ENCODE measurements at places on chromosomes 3 and 15.

GRCh38 chr3:32000877-32001276 lies 19.3 kb downstream of the ZNF860 start:
- DNase-seq = no peak

- no peak for DNase-seq
These were observed 445.8 kb upstream of the NAALADL2 start for GRCh38 chr3:174413062-174413912.

GRCh38 chr3:113496924-113497323 lies 18.0 kb downstream of the SPICE1 start:
- DNase-seq = no peak

DNA sequence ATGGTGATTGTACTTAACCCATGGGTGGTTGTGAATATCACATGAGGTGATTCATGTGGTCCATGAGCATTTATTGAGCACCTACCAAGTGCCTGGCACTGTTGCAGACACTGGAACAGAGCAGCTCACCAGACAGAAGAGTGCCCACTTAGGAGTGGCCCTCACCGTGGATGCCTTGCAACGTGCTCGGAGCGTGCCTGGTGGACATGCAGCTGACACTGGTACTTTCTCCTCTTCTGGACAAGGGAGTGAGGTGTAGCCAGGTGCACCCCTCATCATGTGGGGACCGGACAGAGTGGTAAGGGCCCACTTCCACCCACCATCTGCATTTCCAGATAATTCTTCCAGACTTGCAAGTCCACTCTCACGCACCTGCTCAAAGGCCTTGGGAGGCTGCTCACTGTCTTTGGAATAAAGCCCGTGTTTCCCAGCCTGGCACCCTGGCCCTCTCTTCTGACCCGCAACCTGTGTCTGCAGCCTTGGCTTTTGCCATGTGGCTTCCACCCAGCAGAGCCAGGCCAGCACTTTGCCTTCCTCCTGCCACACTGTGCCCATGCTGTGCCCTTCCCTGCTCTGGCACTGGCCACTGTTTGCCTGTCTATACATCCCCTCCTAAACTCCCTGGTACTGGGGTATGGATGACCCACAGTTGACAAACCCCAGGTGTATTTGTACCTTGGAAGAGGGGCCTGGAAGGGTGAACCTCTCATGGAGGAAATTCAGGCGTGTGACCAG lies 90.9 kb upstream of the SEC13 start:
- no peak for DNase-seq

DNA sequence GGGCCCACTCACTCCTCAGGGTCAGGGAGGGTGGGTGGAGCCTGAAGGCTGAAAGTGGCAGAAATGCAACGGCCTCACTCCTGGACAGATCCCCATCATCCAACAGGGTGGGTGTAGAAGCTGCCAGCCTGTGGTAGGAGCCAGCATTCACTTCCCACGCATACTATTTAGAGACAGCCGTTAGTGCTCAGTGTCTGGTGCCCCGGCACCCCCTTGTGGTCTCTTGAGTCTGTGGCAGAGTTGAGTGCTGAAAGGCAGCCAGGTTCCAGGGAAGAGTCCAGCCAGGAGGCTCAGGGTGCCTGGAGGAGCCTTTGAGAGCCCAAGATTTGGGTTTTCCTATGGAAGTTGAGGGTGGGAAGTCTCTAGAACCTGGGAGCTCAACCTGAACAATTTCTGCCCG lies 2.1 kb upstream of the GNAT1 start:
- DNase-seq = no peak

DNA sequence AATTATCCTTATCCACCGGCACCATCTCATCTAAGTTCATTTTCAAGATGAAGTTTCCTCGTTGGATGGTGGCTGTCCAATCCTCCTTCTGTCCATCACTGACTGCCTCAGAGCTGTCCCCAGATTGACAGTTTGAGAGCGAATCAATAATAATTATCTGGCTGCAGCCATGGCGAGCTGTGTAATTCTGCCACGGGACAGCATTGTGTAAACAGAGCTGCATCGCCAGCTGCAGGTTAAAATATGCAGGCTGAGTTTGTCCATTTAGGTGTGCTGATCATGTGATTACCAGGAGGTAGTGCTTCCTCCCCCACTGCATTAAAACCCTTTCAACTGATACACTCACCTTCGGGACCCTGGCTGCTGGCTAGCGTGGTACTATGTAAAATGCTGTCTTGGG lies 461.9 kb upstream of the ONECUT1 start:
- no peak for DNase-seq

- no peak for DNase-seq
These were observed 23.5 kb upstream of the TSC22D2 start for GRCh38 chr3:150384296-150385212.

GRCh38 chr3:149610351-149611105 lies 47.3 kb downstream of the WWTR1 start:
- no peak for DNase-seq

- DNase-seq = no peak
These were observed 46.1 kb downstream of the ABHD5 start for GRCh38 chr3:43736558-43737440.

GRCh38 chr3:141412087-141412935 lies 44.0 kb downstream of the ZBTB38 start:
- peak; percentile 17 for DNase-seq

DNA sequence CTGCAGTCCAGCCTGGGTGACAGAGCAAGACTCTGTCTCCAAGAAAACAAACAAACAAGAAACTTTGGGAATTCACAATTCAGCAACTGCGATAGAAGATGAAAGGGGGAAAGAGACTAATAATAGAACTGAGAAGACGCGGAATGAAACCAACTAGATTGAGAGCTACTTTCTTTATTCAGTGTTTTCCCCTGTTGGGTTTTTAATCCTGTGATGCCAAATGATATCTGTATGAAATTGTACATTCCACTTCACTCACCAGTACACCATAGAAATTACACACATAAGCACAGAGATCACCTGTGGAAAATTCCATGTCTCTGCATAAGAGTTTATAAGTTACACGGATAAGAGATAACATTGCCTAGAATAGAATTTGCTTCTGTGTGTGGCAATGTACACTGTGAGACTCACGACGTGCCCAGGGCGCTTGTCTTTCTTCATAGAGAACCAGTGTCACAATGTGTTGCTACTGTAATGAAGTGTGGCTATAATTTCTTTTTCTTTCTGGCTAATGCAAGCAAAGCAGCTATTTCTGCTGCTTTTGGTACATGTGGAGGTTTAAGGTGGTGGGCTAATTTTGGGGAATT lies 17.7 kb upstream of the CHST2 start:
- DNase-seq = no peak

GRCh38 chr3:53496984-53497383 lies 2.6 kb downstream of the CACNA1D start:
- no peak for DNase-seq

- DNase-seq = no peak
These were observed 903 bp upstream of the ZSCAN2 start for GRCh38 chr15:84599906-84600305.

GRCh38 chr3:13685721-13686120 lies 136.8 kb downstream of the FBLN2 start:
- DNase-seq = no peak

DNA sequence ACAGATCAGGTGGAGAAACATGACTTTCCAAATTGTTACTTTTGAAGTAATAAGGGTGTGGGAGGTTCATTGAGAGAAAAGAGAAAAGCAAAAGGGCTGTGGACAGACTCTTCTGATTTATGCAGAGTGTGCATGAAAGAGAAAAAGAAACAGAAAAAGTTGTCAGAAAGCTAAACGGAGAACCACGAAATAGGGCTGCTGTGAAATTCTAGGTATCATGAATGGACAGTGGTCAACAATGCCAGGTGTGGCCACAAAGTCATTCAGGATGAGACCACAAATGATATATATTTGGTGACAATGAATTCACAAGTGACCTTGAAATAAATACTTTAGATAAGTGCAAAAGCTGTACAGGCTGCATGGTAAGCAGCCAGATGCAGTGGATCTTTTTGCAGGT lies 170.1 kb downstream of the IL5RA start:
- no peak for DNase-seq

GRCh38 chr3:162302983-162303624 lies 806.5 kb downstream of the OTOL1 start:
- no peak for DNase-seq

- no peak for DNase-seq
These were observed 48.7 kb downstream of the COL8A1 start for GRCh38 chr3:99686955-99687612.

DNA sequence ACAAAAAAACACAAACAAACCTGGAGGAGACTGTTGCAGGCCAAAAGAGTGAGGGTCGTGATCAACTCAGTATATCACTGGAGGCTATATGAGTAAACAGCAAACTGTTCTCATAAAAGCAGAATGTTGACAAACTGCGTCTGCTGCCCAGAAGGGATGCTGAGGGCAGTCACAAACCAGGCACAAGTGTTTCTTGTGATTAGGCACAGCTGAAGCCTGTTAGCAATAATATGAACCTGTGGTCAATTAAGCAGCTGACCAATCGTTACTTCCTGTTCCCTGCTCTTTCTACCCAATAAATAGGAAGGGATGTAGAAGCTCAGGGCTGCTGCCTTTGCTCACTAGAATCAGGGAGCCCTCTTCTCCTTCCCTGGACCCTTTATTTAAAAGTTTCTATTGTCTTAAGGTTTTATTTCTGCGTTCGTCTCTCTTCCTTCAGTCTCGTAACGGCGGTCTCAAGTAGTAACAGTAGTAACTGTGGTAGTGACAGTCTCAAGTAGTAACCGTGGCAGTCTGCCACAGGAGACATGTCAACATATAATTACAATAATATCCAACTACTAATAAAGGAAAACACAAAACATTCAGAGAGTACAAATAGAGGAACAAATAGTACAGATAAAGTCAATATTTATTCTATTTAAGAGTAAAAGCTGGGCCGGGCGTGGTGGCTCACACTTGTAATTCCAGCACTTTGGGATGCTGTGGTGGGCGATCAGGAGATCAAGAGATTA lies 698.4 kb upstream of the CCDC54 start:
- DNase-seq = no peak

- DNase-seq = no peak
These were observed 211.3 kb downstream of the KLF13 start for GRCh38 chr15:31537770-31538592.

GRCh38 chr15:101070502-101071273 lies 151.5 kb downstream of the LRRK1 start:
- no peak for DNase-seq

DNA sequence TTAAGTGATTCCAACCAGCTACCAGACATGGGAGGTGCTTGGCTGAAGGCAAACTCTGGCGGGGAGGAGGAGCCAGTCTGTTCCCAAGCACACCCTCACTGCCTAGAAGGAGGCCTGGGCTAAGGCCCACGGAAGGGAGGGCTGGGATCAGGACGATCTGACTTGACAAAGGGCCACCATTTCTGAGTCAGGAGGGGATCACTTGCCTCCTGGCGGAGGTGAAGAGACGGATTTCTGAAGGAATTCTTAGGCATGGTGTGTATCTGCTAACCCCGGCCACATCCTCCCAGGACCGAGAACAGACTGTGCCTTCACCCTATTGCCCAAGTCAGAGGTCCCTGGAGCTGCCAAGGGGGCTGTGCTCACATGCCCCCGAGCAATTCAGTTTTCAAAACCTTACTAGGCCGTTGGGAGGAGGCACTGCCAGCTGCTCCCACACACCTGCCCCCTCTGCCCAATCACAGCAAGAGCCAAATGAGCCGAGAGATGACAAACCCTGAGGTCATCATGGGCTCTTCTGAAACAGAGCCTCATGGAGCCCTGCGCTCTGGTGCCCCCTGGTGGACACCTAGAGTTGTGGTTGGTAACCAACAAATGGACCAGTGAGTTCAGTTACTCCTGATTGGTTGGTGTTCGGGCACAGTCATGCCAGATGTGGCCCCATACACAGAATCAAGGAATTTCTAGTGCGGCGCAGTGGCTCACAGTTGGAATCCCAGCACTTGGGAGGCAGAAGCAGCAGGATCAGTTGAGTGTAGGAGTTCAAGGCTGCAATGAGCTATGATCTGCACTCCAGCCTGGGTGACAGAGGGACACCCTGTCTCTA lies 6.5 kb upstream of the TNK2 start:
- DNase-seq = peak; percentile 92

DNA sequence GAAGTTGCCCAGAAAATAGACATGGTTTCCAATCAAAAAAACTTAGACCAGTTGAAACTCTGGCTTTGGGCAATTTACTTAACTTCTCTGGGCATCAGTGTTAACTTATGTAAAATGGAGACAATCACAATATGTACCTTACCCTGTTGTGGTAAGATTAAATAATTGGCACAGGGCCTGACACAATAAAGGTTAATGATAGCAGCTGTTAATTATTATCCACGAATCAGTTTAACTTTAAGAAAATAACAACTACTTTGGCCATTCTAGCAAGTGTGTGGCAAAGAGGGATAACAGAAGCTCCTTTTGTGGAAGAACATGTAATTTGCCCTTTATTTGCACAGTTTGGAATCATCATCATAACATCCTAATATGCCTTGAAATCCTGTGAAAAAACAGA lies 787.6 kb downstream of the FHIT start:
- DNase-seq = no peak

DNA sequence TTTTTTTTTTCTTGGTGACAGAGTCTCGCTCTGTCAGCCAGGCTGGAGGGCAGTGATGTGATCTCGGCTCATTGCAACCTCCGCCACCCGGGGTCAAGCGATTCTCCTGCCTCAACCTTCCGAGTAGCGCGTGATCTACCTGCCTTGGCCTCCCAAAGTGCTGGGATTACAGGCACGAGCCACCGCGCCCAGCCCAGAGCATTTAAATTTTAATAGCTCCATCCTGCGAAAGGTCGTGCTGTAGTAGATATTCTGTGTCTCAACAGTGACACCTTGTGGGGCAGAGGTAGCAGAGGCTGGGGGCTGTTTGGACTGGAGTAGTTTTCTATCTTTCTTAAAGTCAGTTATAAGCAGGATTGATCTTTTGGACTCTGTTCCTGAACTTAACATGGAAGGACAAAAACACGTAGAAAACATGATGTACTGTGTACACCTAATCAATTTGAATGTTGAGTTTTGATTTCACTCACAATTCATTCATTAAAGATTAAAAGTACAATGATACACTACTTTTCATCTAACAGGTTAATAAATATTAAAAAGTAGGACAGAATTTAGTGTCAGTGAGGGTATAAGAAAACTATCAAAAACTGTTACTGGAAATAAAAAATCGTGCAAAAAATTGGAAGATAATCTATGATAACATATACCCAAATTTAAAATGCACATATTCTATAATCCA lies 11.0 kb upstream of the PDCD6IP start:
- DNase-seq = peak; percentile 7

DNA sequence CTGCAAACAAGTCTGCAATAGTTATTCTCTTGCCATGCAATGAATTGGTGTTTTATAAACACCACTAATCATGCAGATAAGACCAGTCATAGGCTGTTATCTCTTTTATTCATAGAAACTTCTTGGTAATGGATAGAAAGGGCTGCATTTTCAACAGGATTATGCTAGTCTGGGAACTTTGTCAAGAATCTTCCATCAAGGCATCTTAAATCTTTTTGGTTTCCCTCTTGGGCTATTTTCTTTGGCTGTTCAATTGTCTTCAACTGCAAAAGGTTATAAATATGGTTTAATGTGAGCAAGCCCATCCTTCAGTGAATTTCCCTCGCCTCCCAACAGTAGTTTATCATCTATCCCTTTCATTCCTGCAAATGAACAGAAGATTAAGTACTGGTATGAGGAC lies 59.0 kb upstream of the MINAR1 start:
- DNase-seq = no peak

Measured in activated T-helper 1 cell treated with anti-CD3 and anti-CD28 coated beads, Interleukin-2, amount 50 U/mL, for 16 hours (primary cell).